Thyroid gland (tissue), 4 donors: ENCODE measurements at places on chromosomes 2 and 18.

- DNase-seq, result no peak
These were observed 107.8 kb downstream of the GFPT1 start for GRCh38 chr2:69279211-69279610.

GRCh38 chr2:135942936-135943688, 42.3 kb downstream of the DARS1 start:
- DNase-seq, result no peak

- no peak for DNase-seq
These were observed 69.9 kb downstream of the GLI2 start for GRCh38 chr2:120805602-120806001.

DNA sequence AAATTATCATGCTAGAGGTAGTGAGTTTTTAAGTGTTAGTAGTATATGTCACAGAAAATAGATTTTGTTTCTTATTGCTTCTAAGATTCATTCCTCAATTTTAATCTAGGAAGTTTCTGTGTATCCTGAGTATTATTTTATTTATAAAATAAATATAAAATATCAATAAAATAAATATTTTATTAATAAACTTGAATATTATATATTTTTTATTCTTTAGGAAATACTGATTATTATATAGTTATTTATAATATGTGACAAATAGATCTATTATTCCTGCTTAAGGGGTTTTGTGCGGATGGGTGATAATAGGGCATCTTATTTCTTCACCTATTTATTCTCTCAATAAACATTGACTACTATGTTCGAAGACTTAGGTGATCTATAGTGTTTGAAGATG, 191.0 kb downstream of the ZNF407 start:
- DNase-seq, result no peak

DNA sequence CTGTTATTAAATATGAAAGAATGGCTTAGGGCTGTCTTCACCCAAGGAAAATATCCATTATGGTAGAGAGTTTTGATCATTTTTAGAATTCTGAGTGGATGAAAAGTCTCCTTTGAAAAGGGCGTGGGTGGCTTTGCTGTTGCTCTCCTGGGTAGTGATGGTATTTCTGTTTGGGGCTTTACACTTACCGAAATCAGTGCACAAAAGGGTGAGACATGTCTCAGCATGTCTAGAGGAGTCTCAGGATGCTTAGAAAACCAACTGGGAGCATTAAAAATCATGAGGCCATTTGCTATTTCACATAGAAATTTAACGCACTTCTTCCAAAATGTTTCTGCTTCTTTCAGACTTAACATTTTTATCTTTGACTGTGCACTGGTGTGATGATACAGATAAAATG, 49.6 kb downstream of the ZCCHC2 start:
- no peak for DNase-seq

- peak; percentile 6 for DNase-seq
These were observed 46.3 kb downstream of the PMS1 start for GRCh38 chr2:189830510-189830909.

- DNase-seq, result no peak
These were observed 267.9 kb downstream of the LPIN1 start for GRCh38 chr2:12014088-12014960.
